ENCODE measurements at places on chromosomes 7 and 10.

- peak; percentile 73 for DNase-seq
Observed at GRCh38 chr7:122092964-122093797, 50.9 kb downstream of the AASS start.

DNA sequence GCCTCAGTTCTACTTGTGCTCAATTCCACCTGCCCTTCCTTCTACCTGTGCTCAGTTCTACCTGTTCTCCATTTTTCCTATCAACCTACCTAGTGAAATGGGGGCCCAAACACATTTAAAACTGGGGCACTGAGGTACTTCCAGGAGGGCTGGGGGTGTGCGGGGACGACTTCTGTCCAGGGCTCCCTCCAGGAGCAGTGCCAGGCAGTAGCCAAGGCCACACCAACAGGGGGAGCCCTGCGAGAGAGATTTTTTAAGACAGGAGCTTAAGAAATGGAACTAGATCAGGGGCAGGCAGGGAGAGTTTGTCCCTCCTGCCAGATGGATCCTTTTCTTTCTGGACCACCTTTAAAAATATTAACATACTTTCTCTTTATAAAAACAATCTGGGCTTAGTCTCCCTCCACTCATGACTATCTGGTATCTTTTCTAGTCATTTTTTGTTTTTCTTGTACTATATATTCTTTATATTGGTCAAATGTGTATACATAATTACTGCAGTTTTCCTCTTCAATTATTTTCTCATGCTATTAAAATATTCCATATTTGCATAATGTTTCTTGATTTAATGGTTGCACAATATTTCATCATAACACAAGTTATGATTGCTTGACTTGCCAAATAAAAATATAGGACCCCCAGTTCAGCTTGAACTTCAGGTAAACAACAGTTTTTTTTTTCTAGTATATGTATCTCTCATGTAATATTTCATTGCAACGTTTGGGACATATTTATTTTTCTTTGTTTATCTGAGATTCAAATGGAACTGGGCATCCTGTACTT, 47.3 kb upstream of the INSYN2A start:
- peak; percentile 42 for DNase-seq

- peak; percentile 22 for DNase-seq
Observed at GRCh38 chr10:124612611-124613498, 131.3 kb downstream of the FAM53B start.

DNA sequence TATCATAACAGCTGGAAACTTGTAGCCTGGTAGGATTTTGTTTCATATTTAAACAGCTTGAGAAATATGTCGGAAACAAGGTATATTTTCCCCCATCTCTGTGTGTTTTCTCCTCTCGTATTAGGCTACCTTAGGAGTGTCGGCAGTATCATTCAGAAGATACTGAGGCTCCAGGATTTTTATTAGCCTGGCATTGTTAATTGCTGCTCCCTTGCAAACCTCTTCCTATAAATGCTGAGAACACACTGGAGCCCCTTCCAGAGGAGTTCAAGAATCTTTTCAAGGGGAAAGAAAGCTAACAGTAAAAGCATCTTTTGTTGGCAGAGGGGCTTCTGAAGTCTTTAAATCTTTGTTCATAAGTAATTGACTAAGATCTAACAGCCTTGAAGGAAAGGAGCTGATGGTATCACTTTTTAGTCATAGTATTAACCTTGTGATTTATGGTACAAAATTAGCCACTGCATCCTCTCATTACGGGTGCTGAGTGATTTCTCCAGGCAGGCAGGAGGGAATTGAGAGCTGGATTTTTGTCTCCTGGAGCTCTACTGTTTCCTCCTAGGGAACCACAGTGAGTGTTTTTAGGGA, 998.7 kb downstream of the LRMDA start:
- peak; percentile 64 for DNase-seq

GRCh38 chr10:68096913-68097516, 12.3 kb upstream of the MYPN start:
- peak; percentile 94 for DNase-seq

DNA sequence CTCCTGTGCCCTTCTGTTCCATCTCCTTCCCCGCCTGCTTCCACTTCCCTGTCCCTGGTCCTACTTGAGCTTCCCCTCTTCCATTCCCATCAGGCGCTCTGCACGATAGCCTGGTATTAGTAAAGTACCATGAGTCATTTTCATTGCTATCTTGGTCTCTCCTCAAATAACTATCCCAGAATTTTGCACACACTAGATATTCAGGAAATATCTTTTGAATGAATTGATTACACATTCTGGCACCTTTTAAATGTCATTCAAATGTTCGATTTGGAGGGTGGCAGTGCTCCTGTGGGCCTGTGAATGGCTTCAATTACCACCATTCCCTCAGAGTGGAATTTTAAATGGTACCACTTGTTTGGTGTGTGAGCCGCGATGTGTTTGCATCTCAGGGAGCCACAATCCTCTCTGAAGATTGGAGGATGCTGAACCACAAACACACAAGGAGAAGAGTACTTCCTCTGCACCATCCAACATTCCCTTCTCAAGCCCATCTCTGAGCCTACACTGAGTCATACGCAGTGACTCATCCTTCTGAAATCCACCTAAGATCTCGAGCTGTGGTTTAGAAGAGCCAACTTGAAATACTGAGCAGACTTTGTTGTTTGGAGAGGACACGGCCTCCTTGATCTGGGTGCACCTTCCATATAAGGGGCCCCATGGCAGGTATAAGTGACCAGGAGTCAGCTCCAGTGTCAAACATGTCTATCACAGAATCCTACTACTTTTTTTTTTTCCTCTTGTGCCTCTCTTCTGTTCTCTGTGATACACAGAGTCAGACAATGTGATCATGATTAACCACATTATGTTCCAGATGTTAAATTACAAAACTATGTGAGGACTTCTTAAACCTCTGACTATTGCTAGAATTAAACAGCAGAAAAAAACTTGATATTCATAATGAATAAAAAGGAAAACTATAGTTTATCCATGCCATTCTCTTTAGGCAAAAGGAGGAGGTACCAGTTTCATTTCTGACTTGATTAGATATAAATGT, 81.9 kb downstream of the BMPER start:
- DNase-seq, result peak; percentile 99

GRCh38 chr7:114933658-114934057, 11.8 kb downstream of the MDFIC start:
- no peak for DNase-seq
